ENCODE measurements at places on chromosomes 6 and 20.

DNA sequence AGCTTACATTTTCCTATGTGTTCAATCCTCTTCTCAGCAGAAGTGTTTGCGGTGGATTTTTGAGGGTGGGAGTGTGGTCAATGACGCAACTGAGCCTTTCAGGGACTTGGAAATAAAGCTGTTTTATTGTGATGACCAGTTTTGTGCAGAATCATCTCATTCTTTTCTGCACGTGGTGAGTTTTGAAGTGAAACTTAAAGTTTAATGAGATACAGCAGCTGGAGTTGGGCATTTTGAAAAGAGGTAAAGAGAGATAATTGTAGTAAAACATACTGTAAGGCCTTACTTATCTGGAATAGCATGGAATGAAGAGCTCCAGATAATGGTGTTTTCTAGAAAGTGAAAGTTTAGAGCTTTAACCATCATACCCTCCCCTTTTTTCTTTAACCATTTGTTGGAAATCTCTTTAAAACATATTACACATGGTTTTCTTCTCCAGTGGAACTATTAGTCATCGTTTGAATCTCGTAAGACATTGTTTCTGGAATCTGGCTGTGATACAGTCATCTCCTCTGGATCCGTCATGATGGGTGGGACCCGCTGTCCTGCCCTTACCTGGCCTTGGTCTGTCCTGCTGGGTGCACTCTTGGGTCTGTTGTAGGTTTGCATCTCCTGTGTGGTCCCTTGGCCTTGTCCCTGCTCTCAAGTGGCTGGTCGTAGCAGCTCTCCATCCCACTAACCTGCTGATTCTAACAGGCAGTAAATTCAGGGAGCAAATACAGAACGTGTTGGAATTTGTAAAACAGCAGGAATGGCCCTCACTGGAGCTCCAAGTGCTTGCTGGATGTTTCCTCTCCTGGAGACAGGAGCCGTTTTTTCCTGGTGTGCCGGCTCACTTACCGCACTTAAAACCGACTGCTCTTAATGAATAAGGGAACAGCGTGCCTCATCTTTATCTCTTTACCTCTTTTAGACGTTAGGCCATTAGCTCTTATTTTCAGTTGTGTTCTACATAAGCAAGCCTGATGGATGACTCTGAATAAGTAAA is 29.8 kb downstream of the UST start:
- DNase-seq = no peak

DNA sequence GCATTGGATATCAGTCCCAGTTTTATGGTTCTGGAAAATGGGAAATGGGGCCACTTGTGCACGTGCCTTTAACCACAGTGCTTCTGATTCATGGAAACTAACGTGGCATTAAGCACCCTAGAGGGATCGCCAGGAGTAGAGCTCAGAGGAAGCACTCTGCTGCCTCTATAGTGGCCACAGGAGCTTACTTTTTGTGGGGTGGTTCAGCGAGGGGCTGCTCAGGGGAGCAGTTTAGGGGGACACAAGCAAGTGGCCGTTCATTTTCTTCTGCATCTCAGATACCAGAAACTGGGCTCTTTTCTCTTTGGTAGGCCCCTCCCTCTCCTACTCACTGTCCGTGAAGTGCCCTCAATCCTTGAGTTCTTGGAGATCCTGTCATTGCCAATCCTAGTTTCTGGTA is 28.5 kb downstream of the AGPAT4 start:
- no peak for DNase-seq

DNA sequence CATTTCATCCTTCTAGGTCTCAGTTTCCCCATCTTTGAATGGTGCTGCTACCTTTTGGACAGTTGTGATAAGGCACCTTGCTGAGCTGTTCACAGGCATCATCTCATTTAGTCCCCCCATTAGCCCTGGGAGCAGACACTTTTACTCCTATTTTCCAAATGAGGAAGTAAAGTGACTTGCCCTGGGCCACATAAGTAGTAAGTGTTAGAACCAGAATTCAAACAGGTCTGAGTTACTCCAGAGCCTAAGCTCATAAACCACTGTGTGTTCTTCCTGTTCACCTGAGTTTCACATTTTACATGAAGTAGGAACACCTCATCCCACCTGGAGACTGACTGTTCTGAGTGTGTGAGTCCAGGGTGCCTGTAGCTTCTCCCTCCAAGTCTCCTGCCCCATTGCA is 43.5 kb upstream of the EPB41L1 start:
- no peak for DNase-seq

DNA sequence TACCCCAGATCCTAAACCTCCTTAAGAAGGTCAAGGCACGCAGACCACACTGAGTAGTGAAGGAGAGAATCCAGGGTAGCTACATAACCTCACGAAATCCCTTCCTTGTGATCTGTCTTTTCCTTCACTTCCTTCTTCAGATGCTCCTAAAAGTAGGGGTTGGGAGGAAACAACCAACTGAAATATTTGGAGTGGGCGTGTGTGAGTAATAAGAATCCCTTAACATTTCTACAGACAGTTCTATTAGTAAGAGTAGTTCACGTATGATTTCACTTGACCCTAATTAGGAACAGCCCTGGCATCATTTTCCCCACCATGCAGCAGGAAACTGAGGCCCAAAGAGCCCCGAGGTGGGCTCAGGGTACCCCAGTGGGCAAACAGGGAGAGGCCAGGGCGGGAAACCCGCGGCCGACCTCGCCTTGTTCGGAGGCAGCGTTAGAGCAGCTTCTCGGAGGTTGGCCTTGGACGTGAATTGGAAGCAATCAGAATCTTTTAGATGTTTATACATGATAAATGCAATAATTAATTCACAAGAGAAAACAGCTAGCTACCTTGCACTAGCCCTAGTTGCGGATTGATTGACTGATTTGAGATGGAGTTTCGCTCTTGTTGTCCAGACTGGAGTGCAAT is 859 bp upstream of the RAE1 start:
- no peak for DNase-seq

- DNase-seq = no peak
These were observed 61.7 kb upstream of the SUPT3H start for GRCh38 chr6:45439459-45439858.

DNA sequence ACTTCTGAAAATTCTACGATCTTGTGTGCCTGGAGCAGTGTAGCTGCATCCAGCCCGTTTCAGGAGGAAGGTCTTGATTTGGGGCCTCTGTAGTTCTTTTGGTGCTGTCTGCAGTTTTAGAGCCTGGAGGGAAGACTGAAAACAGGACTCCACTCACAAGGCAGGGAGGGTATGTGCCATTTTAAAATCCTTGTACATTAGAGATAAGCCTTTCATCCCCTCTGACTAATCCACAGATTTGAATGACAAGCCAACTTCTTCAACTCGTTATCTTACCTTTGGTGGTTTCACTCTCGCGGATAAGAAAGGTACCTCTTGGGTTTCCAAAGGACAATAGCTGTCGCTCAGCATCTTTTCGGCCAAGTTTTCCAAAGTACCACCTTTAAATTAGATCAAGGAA is 98.0 kb upstream of the TRAF3IP2 start:
- no peak for DNase-seq

GRCh38 chr20:62027116-62027515 is 38.6 kb downstream of the TAF4 start:
- DNase-seq = no peak

- no peak for DNase-seq
These were observed 741.9 kb downstream of the RFPL4B start for GRCh38 chr6:113089056-113089455.

DNA sequence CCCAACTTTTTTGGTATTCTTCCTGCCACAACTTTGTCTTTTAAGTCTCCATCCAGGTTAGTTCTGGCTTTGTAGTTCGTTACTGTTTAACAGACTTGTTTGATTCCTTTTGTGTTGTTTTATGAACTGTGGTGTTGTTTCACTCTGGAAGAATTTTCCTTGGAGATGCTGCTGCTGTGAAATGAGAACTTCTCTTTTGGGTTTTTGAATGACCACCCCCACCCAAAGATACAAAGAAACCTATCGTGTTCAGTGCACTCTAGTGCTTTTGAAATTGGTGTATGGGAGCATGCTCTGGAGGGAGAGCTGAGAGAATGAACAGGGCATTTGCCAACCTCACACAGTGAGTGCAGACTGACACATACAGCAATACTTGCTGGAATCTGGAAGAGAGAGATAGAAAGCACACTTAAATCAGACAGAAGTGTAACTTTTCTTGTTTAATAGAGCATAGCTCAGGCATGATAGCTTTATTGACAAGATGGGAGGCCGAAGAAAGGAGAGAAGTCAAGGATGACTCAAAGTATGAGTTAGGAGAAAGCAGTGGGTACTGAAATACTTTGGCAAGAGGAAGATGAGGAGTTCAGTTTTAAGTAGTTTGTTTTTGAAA is 293.1 kb downstream of the SOX4 start:
- no peak for DNase-seq

DNA sequence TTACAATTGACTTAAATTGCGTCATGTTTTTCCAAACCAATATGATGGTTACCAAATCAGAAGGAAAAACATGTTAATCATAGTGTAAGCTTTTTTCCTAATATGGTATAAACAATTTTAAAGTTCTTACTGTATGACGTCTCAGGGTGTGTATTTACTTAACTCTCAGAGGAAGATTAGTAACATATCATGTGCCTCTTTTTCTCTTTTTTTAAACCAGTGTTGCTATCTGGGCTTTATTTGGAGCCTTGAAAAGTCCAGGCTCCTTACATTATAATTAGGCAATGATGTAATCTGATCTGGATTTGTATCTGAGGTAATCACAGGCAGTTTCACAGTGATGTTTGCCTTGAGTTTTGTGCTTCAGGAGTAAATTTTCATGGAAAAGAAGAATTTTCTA is 20.4 kb upstream of the RAB23 start:
- DNase-seq = no peak

DNA sequence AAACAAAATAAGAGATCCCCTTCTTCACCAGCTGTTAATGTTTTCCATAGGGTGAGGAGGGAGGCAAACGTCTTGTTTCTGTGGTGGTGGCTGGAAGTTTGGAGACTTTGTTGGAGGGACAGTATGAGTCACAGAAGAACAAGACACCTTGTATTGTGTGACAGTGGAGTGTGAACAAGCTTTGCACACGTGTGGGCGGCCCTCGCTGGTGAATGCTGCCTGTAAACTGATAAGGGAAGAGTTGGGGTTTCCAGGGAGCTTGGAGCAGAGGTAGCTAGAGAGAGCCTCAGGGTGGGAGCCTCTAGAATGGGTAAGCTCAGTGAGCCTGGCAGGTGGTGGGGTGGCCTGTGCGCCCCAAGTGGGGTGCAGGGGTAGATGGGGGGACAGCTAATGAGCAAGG is 78.3 kb downstream of the ZDHHC14 start:
- no peak for DNase-seq

GRCh38 chr6:163152701-163153100 is 261.8 kb upstream of the QKI start:
- DNase-seq = no peak

GRCh38 chr20:34615477-34615876 is 57.0 kb downstream of the MAP1LC3A start:
- no peak for DNase-seq

DNA sequence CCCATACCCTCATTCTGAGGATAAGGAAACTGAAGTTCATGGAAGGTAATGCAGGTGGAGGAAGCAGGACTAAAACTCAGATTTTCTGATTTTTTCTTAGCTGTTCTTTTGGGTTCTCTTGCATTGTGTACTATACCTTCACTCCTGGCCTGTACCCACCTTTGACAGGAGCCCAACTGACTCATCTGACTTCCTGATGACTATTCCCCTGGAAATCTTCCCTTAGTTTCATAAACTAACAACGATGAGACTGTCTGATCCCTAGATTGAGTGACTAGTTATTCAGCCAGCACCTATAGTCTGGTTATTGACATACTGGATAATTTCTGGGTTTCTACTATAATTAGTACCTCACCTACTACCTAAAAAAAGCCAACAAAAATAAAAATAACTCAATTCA is 10.1 kb downstream of the CRYBG1 start:
- DNase-seq = no peak

GRCh38 chr20:35434085-35435005 is 3.7 kb downstream of the GDF5 start:
- no peak for DNase-seq

GRCh38 chr6:137036566-137037300 is 8.0 kb downstream of the IL20RA start:
- no peak for DNase-seq

GRCh38 chr6:9515633-9516606 is 899.0 kb downstream of the TFAP2A start:
- no peak for DNase-seq

DNA sequence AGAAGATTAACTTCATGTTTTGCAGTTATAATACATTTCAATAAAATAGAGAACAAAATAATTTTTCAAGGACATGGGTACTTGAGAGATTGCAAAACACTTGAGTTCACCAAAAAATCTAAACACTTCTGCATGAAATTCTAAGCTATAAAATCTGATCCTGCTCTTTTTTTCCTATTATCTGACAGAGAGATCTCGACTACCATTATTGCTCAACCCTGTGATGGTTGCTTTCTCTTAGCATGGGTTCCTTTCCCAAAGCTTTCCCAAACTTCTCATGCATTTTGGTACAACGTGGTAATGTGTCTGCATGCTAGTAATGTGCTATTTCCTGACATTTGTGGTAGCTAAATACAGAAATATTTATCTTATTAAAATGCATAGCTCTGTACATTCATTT is 1243.1 kb upstream of the ADGRB3 start:
- no peak for DNase-seq

DNA sequence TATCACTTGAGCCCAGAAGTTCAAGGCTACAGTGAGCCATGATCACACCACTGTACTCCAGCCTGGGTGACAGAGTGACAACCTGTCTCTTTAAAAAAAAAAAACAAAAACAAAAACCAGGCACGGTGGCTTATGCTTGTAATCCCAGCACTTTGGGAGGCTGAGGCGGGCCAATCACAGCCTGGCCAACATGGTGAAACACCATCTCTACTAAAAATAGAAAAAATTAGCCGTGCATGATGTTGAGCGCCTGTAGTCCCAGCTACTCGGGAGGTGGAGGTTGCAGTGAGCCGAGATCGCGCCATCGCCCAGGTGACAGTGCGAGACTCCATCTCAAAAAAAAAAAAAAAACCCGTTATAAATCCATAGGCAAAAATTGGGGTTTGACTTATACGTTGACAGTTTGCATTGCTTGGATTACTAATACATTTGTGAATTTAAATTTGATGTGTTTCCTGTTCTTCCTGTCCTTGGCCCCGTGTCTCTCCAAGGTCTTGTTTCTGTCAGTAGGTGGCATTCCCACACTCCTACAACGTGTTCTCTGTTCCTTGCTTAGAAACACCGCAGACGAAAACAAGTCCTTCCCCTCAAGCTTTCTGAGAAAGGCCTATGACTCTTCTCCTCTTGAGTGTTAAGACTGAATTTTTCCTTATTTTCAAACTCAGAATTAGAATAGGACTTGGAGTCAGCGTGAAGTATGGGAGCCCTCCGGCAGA is 147.0 kb downstream of the DTNBP1 start:
- no peak for DNase-seq

DNA sequence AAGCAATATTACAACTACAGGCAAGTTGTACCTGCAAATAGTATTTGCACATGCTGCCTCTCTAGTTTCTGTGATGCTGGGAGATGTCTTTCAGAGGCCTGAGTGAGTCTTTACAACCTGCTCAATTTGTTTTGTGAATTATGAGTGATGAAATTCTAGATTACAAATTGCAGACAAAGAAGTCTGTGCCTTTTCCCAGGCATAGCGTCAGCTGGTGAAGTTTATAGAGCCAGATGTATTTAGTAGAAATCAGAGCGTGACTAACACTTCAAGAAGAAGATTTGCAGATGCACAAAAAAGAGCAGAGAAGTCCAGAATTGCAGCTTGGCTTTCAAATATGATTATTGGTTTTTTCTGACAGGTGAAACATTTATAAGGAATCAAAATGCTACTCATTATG is 289.9 kb downstream of the PLCB1 start:
- no peak for DNase-seq

All from SHP77 (cell line).